GM04504 (cell line): ENCODE measurements at places on chromosomes 3 and 15.

GRCh38 chr3:42159706-42160472 is 68.7 kb downstream of the TRAK1 start:
- no peak for DNase-seq

DNA sequence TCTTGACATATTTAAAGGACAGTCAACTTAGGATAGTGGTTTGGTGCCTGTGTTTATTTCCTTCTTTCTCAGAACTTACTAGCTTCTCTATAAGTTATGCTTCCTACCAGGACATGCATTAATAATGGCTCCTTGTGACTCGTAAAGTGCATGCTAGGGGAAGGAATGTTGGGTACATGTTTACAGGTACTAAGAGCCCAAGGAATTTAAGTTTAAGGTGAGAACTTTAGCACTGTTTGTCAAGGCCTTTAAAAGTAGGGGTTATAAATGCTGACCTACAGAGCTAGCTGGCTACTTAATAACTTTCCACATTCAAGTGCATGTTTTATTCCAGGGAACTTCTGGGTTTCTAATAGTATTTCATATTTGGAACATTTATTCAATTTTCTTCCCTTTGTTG is at the start of gene TMEM207:
TSS of gene TMEM207 (minus strand) at position 101 of the 400 bp plus-strand sequence. CDS start at position 9, 92 bp downstream.
- DNase-seq = no peak

- no peak for DNase-seq
These were observed 80.3 kb downstream of the OTOL1 start for GRCh38 chr3:161576714-161577510.

DNA sequence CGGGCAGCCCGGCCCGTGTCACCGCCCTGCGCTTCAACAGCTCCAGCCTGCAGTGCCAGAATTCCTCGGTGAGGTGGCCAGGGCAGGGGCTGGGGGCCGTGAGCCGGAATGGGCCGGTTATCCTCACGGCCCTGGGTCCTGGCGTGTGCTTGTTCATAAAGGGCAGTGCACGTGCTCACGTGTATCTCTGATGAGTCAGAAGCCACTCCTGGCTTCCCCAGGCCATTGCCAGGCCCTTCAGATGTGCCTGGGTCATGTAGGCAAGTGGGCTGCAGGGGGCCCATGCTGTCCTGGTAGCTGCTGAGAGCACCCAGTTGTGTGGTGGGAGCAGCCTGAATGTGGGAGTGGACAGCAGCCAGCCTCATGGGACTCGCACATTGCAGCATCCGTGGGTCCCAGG is 29.2 kb downstream of the PLXNA1 start:
- no peak for DNase-seq

- DNase-seq = no peak
These were observed 346.8 kb upstream of the SATB1 start for GRCh38 chr3:18771931-18772330.
